Left ventricle myocardium inferior (tissue), 1 donor: ENCODE measurements at places on chromosomes 11 and 22. TPM values are rescaled to one million over a fixed set of nuclear protein-coding genes. Genes with fewer than 3 reads are reported as not detected.

Gene NFRKB
- total RNA-seq, result 11.8 TPM

Gene OR8A1
- not detected for total RNA-seq

Gene CLNS1A
- 80.7 TPM for total RNA-seq

Gene GSTT2B
- 4.9 TPM for total RNA-seq

Gene OR51B2
- not detected for total RNA-seq

Gene FAM118A
- 14.1 TPM for total RNA-seq

Gene NAP1L4
- total RNA-seq, result 175 TPM

Gene OR4D9
- total RNA-seq, result not detected

Gene RFPL1
- not detected for total RNA-seq

Gene ABCG4
- total RNA-seq, result 1.8 TPM

Gene PDE2A
- total RNA-seq, result 19.6 TPM

Gene ARHGAP42
- total RNA-seq, result 11.1 TPM

Gene ANKRD13D
- total RNA-seq, result 11.8 TPM

Gene POTEH
- not detected for total RNA-seq

Gene BARX2
- total RNA-seq, result not detected

Gene TRPC6
- total RNA-seq, result 0.22 TPM
